ENCODE measurements at places on chromosomes 11 and 22.

- no peak for DNase-seq
Observed at GRCh38 chr11:41379084-41379483, 80.4 kb downstream of the LRRC4C start.

- no peak for DNase-seq
Observed at GRCh38 chr11:64534391-64534801, 56.6 kb upstream of the SLC22A12 start.

- no peak for DNase-seq
Observed at GRCh38 chr11:1922481-1923081, 3.1 kb downstream of the TNNT3 start.

GRCh38 chr11:23973244-23973643 is 523.6 kb upstream of the LUZP2 start:
- DNase-seq = no peak

DNA sequence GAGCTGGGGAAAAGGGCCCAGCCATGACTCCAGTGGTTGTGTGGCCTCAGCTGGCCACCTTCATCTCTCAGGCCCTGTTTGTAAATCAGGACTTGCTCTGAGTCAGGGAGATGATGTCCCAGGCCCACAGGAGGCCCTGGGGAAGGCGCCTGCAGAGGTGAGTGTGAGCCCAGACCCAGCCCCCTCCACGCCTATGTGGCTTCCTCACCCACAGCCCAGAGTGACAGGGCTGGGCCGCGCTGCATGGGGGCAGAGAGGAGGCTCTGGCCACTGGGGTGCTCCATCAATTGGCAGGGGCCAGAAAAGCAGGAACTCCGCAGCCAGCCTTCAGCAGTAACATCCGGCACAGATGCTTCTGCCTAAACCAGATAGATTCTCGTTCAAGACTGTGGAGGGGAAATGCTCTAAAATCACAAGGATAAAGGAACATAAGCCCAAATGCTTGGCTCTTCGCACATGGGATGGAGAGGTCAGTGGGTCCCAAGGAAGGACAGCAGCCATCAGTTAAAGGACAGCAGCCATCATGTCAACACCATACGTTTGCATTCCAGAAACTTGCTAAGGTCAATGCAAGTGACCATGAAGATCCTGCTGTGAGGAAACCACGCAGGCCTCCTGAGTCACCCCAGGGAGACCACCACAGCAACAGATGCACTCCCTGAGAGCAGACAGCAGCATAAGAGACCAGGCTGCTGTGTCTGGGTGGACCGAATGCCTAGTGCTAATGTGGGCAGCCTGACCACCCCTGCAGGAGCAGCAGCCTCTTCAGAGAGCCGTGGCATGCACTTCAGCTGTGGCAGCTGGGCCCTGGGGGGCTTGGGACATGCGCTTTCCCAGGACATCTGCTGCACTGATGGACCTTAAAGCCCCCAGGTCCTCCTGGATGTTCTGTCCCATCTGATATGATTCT is 28.3 kb downstream of the OSBPL5 start:
- DNase-seq = no peak
